Spinal cord (tissue), 10 donors: ENCODE measurements at places on chromosomes 3 and 15. TPM values are rescaled to one million over a fixed set of nuclear protein-coding genes. Genes with fewer than 3 reads are reported as not detected.

- no peaks in the 10 kb centered on the region for H3K4me1 ChIP-seq
- H3K36me3 ChIP-seq, result no peaks in the 10 kb centered on the region
- no peaks in the 10 kb centered on the region for H3K27me3 ChIP-seq
- DNase-seq, result no peak
Measured at GRCh38 chr3:109927161-109927560, 589.8 kb upstream of the DPPA4 start.

DNA sequence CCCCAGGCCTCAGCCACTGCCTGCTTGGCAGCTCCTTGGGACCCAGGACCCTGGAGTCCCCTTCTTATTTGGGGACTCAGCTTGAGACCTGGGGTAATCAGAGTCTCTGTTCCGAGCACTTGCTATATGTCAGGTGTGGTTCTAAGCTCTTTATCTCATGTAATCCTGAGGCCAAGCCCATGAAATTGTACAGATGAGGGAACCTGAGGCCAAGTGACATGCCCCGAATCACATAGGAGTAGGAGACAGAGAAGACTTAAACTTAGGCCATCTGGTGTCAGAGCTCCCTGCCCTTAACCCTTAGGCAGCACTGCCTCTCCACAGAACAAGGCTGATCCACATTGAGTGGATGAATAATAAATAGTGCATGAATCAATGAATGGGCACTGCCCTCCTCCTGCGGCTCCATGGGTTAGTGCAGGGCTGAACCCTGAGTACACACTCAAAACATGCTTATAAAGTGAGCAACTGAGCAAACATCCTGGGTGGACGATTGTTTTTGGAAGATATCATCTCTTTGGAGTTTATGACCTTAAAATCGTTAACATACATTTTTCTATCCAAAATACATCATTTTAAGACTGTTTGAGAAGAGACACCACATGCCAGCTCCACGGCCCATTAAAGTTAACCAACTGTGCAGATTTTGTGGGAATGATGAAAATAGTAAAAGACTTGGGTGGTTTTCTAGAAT is 33.2 kb upstream of the IQSEC1 start:
- no peaks in the 10 kb centered on the region for H3K36me3 ChIP-seq
- H3K27me3 ChIP-seq, result no peaks in the 10 kb centered on the region
- peaks cover 19% of the 10 kb centered on the region for H3K4me1 ChIP-seq
- DNase-seq, result no peak

DNA sequence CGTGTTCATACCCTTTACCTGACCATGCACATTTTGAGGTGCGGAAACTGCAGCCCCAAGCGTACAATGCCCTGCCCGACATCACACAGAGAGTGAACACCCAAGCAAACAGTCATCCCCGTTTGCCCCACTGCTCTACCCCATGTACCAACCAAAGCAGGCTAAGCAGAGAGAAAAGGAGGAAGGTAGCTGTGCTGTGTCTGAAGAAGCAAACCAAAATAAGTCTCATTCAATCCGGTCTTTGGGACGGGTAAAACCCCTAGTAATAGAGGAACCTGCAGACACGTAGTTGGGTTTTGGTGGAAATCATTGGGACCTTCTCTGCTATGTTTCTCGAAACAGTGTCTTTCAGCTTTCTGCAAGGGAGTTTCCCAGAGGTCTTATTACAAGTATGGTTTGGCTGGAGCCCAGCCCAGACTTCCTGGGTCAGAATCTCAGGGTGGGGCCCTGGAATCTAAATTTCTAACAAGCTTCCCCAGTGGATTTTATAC is 164.6 kb upstream of the HES1 start:
- peak overlapping the region; percentile 47 for H3K27ac ChIP-seq
- no peaks in the 10 kb centered on the region for H3K36me3 ChIP-seq
- DNase-seq, result peak; percentile 54

- no peaks in the 10 kb centered on the region for H3K4me1 ChIP-seq
- H3K27me3 ChIP-seq, result no peaks in the 10 kb centered on the region
- H3K4me3 ChIP-seq, result no peak overlapping the region
- no peak for DNase-seq
- H3K36me3 ChIP-seq, result no peaks in the 10 kb centered on the region
Measured at GRCh38 chr3:131804565-131805133, 230.2 kb downstream of the CPNE4 start.

DNA sequence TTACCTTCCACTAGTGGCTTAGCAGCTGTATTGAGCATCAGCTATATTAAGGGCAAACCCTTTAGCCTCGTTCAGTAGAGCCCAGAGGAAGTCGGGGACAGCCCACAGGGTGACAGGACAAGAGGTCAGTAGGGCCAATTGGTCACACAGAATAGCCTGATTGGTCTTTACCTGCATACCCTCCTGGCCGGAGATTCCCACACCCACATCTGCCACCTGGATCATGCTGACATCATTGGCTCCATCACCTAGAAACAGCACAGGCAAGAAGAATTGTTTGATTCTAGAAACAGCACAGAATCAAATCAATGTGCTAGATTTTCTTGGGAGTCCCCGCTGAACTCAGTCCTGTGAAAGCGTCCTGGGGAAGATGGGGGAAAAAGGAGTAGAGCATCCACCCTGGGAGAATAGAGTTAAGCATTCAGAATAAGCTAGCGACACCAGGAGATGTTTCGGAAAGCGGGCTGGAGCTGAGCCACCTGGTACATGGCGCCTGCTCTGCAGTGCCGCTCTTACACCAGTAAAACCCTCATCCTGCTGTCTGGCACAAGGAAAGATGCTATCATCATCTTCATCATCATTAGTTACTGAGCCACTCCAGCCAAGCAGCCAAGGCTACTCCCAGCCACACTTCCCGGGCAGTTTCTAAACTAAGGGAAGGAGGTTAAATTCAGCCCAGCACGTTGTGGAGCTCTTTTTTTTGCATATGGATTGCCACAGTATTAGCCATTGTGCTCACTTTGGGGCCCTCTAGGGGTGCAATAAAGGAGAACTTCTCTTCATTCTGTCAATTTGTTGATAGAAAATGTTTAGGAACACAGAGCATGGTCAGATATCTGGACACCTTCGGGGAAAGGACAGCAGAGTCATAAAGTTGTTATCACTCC is 171.3 kb downstream of the ATP10A start:
- no peak overlapping the region for H3K27ac ChIP-seq
- H3K36me3 ChIP-seq, result peaks cover 6% of the 10 kb centered on the region
- no peaks in the 10 kb centered on the region for H3K27me3 ChIP-seq
- H3K4me1 ChIP-seq, result peaks cover 9% of the 10 kb centered on the region
- H3K4me3 ChIP-seq, result no peak overlapping the region

Gene ZNF385D
- 32.1 TPM for total RNA-seq

- no peaks in the 10 kb centered on the region for H3K36me3 ChIP-seq
- no peaks in the 10 kb centered on the region for H3K27me3 ChIP-seq
- H3K27ac ChIP-seq, result no peak overlapping the region
Measured at GRCh38 chr15:39367596-39367995, 213.3 kb upstream of the THBS1 start.

Gene A4GNT
- not detected for total RNA-seq

DNA sequence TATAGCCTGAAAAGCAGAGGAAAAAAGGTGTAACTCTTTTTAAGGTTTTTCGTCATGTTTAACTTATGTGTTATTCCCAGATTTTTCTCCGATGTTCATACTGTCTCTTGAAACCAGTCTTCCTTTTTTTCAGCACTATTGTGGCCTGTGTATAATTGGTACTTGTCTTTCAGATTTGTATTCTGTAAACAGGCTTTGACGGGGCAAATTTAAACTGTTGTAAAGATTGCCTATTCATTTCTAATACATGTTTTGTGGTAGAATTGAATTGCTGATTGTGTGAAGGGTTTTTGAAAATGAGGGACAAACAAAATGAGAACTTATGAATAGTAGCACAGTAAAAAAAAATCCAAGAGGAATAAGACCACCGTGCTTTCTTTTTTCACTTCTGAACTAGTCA is 33.6 kb downstream of the AKAP13 start:
- no peak overlapping the region for H3K27ac ChIP-seq
- H3K36me3 ChIP-seq, result no peaks in the 10 kb centered on the region
- DNase-seq, result no peak
- H3K4me3 ChIP-seq, result no peak overlapping the region
- H3K27me3 ChIP-seq, result no peaks in the 10 kb centered on the region
- H3K4me1 ChIP-seq, result peaks cover 3% of the 10 kb centered on the region

- H3K27me3 ChIP-seq, result no peaks in the 10 kb centered on the region
- DNase-seq, result no peak
- no peaks in the 10 kb centered on the region for H3K4me1 ChIP-seq
- no peaks in the 10 kb centered on the region for H3K36me3 ChIP-seq
- H3K27ac ChIP-seq, result no peak overlapping the region
Measured at GRCh38 chr3:25548836-25549235, 115.9 kb downstream of the TOP2B start.

DNA sequence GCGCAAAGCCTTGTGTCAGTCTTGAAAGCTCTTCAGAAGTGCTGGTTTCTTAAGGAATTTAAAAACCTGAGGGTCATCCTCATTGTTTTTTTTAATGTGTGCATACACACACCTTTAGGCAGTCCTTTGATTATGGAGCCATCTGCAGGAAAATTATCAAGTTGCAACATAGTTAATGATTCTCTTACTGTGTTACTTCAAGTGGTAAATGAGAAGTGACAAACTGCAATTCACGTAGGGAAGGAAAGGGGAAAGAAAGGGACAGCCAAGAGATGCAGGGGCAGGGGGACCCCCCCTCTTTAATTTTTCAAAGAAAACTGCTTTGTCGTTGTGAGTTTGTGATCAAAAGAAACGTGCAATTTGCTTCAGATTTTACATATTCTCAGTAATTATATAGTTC is 162.4 kb upstream of the CGNL1 start:
- no peaks in the 10 kb centered on the region for H3K27me3 ChIP-seq
- H3K27ac ChIP-seq, result no peak overlapping the region
- no peak overlapping the region for H3K4me3 ChIP-seq
